ENCODE measurements at places on chromosomes 2 and 18.

DNA sequence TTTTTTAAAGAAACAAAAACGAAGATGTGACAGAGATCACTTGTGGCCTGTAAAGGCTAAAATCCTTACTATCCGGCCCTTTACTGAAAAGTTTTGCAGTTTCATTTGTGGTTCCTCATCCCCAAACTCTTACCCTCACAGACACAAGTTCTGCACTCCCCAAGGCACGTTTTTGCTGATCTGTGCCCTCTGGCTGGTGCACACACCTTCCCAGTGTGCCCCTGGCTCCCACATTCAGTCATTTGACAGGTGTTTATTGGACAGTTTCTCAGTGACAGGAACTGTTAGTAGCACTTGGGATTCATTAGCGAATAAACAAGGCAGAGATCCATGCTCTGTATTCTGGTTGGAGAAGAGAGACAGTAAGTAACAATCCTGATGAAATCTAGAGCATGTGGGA lies 22.8 kb downstream of the ZAP70 start:
- DNase-seq: no peak

DNA sequence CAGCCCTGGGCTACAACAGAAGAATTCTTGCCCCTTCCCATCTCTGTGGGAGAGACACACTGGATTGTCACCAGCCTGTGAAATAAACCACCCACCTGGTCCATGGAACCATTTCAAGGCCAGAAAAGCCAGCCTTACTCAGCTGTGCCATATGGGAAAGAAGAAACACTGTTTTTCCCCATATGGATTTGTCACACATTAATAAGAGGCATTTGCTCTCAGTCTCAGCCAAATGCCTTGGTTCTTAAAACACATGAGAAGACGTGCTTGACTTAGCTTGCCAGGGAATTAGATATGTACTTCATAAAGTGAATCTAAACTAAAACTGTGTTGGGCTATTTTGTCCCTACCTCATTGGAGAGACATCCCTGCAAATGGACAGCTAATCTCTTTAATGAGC lies 308.6 kb upstream of the TNP1 start:
- DNase-seq: no peak

DNA sequence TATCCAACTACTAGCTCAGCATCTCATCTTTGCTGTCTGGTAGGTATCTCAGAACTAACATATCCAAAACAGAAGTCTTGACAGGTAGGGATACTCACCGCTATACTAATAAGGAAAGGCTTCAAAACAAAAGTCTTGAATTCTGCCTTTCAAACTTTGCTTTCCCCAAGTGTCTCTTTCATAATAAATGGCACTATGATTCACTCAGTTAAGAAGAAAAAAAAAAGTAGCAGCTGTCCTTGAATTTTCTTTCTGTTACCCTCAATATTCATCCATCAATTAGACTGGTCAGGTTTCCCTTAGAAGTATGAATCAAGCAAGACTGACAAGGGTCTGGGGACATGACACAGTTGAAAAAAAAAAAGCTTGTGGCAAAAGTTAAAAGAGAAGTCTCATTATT lies 175.1 kb downstream of the GULP1 start:
- DNase-seq: no peak

- no peak for DNase-seq
Measured at GRCh38 chr18:79869591-79870300, 72.0 kb downstream of the KCNG2 start.

GRCh38 chr2:235854276-235854675 lies 313.9 kb downstream of the GBX2 start:
- no peak for DNase-seq

- no peak for DNase-seq
Measured at GRCh38 chr18:54069729-54070128, 154.7 kb downstream of the MBD2 start.

DNA sequence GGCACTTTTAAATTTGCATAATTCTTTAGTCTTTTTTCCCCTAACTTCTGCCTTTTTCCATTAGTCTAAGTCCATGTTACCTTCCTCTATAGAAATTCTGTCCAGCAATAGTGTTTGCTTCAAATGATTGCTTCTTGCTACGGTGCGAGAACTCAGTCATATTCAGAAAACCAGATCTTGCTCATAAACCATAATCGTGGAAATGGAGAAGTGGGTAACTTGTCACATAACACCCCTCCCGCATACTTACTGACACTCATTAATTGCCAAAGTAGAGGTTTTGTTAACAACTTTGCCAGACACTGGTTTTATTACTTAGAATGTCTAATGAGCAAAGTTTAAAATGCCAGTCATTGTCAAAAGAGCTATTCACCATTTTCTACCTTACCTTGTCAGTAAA lies 94.3 kb upstream of the TWSG1 start:
- no peak for DNase-seq

DNA sequence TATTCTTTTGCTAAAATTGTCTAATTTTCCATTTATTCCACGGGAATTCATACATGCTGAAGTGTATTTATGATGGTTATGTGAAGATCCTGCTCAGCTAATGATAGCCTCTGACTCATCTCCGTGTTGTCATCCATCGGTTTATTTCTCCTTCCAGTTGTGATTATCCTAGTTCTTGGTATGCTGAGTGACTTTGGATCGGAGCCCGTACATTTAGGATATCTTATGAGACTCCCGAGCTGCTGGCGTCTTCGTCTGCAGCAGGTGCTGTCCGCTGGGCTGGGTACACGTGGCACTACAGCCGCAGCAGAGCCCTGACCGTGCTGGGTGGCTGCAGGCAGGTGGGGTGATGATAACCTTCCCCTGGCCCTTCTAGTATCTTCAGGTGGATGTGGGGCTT lies 40.1 kb upstream of the GALR1 start:
- no peak for DNase-seq

DNA sequence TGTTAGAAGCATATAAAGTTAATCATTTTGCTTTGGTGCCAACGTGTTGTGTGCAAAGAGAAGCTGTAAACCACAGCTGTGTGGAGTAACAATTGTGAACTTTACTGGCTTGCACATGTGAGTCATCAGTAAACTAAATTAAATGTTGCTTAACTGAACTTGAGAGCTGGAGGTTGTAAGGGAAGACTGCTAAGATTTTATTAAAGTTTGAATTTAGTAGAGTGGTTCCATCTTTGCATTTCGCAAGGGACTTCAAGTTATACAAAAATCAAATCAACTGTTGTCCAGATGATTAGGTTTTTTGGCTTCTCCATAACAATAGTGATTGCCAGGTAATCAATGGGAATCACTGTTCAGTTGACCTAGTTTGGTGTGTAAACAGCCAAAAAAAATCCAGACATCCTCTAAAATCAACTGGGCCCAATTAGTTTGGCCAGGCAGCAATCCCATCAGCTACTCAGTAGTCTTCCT lies 247.4 kb downstream of the MYO3B start:
- no peak for DNase-seq

DNA sequence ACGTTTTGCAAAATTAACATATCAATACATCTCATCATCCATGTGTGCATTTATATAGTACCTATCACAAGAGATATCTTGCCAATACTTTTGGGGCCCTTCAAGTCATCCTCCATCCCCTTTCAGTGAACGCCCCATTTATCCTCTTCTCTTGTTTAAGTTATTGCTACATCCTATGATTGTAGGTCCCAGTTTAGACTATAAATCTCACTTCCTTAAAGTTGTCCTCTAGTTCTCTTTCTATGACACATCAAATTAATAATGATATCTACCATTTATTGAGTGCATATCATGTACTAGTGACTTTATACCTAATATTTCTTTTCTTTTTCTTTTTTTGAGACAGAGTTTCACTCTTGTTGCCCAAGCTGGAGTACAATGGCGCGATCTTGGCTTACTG lies 28.8 kb upstream of the FBXO11 start:
- DNase-seq: no peak

GRCh38 chr2:178450524-178450773 lies 526 bp downstream of the PRKRA start:
- no peak for DNase-seq

- no peak for DNase-seq
Measured at GRCh38 chr2:72131916-72132841, 15.5 kb downstream of the CYP26B1 start.

DNA sequence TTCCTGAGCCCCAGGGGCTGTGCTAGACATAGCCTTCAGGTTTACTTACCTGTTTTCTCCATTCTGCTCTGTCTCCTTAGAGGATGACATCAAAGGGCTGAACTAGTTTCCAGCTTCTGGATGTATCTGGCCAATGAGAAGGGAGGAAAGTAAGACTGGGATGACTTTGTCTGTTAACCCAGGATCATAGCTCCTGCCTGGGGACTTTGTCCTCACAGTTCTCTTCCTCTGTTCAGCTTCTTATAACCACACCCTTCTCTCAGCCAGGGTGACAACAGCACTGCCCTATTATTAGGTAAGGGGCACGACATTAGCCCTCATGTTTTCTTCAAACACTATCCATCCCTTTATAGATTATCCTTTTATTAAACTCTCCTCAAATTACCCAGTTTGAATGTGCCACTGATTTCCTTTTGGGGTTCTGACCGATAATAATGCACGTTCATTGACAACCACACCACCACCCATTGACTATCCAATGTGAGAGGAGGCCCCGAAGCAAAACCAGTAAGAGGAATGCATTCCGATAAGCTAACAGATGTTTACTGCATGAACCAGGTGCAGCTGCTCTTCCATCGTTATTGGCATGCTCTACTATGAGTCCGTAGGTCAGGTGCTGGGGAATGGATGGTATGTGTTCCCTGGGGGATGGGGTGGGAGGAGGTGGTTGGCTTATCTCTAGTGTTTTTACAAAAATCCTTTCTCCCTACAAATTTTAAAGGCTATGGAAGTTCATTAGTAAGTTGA lies 23.5 kb downstream of the TSN start:
- no peak for DNase-seq
